ENCODE measurements at places on chromosomes 4 and X. TPM values are rescaled to one million over a fixed set of nuclear protein-coding genes. Genes with fewer than 3 reads are reported as not detected.

GRCh38 chrX:13875572-13875971 lies 58.7 kb upstream of the GPM6B start:
- H3K36me3 ChIP-seq = no peaks in the 10 kb centered on the region
- H3K27me3 ChIP-seq = no peaks in the 10 kb centered on the region
- H3K27ac ChIP-seq = no peak overlapping the region

DNA sequence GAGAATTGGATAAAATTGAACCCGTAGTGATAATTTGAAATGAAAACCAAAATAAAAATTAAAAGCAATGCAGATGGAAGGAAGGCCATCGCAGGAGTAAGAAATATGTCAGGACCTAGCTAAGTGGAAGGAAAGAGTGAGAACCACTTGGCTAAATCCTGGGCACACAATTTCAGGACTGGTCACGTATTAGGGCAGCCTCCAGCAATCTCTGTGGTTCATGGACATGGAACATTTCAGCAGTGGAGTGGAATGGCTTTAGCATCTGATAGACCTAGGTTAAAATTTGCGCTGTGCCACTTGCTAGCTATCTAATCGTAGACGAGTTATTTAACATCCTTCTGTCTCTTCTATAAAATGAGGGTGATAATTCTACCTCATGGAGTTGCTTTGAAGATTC lies 71.1 kb downstream of the DCK start:
- H3K4me1 ChIP-seq = no peaks in the 10 kb centered on the region
- no peak overlapping the region for H3K27ac ChIP-seq
- no peaks in the 10 kb centered on the region for H3K36me3 ChIP-seq
- no peaks in the 10 kb centered on the region for H3K27me3 ChIP-seq
- no peak overlapping the region for H3K4me3 ChIP-seq
- DNase-seq = no peak

Gene MAGEB3
- not detected for total RNA-seq

GRCh38 chrX:81355436-81355835 lies 153.5 kb downstream of the SH3BGRL start:
- H3K27me3 ChIP-seq = no peaks in the 10 kb centered on the region
- no peaks in the 10 kb centered on the region for H3K4me1 ChIP-seq
- H3K4me3 ChIP-seq = no peak overlapping the region

DNA sequence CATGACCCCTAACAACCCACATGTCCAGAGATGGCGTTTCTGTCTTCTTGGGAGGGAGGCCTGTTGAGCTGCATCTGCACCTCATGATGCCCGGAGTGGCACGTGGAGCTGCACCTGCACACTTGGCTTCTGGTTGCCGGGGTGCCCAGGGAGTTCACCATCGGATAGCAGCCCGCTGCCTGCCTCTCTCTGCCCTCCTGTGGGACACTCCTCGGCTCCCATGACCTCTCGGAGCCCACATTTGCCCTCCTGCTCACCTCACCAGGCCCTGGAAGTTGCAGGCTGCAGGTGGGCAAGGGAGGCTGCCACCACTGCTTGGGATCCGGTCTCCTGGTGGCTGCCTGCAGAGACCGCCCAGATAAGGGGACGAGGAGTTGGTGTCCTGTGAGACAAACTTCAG lies 74.1 kb downstream of the TRAPPC11 start:
- no peak for DNase-seq
- H3K27me3 ChIP-seq = peaks cover 6% of the 10 kb centered on the region
- peaks cover 5% of the 10 kb centered on the region for H3K4me1 ChIP-seq

GRCh38 chr4:156413239-156414135 lies 459.8 kb upstream of the CTSO start:
- H3K36me3 ChIP-seq = no peaks in the 10 kb centered on the region
- no peaks in the 10 kb centered on the region for H3K4me1 ChIP-seq
- no peak overlapping the region for H3K27ac ChIP-seq
- H3K27me3 ChIP-seq = no peaks in the 10 kb centered on the region
- no peak overlapping the region for H3K4me3 ChIP-seq

GRCh38 chr4:86441175-86441936 lies 81.5 kb upstream of the MAPK10 start:
- H3K4me3 ChIP-seq = no peak overlapping the region
- DNase-seq = peak; percentile 47
- no peak overlapping the region for H3K27ac ChIP-seq
- H3K36me3 ChIP-seq = no peaks in the 10 kb centered on the region
